ENCODE measurements at places on chromosomes 6 and 20.

DNA sequence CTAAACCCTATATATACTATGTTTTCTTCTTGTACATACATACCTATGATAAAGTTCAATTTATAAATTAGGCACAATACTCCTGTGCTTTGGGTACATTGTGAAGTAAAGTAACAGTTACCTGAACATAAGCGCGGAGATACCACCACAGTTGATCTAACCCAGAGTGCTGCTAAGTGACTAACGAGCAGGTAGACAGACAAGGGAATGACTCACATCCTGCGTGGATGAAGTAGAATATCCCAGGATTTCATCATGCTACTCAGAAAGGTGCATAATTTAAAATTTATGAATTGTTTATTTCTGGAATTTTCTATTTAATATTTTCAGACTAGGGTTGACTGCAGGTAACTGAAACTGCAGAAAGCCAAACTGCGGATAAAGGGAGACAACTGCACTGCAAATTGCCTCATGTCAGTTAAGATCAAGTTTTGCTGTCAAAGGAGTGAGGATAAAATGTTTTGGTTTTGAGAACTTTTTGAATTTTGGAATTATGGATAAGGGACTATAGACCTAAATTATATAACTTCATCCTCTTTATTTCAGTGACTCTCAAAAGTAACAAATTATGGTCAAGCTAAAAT is 14.4 kb downstream of the MKKS start:
- no peak for DNase-seq

DNA sequence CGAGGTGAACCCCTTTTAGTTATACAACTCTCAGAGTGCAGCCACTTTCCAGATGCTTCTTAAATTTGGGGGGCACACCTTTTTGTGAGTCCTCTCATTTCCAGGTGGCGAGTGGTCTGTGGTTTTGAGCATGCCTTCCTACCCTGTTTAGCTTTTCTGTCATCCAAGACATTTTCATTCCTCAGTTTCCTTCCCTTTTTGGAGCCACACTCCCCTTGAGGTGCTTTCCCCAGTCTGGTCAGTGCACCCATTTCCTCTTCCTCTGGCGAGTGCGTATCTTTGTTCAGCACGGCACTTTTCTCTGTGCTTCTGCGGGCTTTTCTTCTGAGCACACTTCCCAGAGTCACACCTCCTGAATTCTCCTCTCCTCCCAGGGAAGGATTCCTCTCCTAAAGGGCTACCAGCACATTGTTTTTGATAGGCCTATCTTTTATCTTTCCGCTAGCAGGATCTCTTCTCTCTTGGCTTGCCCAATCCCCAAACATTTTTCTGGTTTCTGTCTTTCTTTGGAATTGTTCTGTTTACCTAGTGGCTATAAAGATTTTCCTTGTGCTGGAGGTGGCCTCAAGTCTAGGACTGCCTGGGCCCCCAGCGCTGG is 1.4 kb downstream of the PHF20 start:
- DNase-seq: no peak

GRCh38 chr20:63378626-63379025 is 17.5 kb upstream of the CHRNA4 start:
- DNase-seq: no peak

DNA sequence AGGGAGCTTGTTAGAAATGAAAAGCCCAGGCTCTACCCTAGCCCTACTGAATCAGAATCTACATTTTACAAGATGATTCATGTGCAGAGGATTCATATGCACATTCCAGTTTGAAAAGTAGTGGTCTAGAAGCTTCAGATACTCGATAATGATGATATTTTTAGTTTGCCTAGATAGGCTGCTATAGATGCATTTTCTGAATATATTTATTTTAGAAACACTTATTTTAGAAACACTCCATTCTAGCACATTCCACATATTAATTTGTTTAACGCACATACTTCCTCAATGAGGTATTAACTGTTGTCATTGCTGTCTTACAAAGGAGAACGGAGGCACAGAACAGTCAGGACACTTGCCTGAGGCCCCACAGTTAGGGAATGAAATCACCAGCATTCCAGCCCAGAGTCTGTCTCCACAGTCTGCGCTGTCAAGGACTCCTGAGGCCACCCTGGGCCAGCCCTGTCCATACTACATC is 64.4 kb downstream of the SNAP25 start:
- DNase-seq: no peak

DNA sequence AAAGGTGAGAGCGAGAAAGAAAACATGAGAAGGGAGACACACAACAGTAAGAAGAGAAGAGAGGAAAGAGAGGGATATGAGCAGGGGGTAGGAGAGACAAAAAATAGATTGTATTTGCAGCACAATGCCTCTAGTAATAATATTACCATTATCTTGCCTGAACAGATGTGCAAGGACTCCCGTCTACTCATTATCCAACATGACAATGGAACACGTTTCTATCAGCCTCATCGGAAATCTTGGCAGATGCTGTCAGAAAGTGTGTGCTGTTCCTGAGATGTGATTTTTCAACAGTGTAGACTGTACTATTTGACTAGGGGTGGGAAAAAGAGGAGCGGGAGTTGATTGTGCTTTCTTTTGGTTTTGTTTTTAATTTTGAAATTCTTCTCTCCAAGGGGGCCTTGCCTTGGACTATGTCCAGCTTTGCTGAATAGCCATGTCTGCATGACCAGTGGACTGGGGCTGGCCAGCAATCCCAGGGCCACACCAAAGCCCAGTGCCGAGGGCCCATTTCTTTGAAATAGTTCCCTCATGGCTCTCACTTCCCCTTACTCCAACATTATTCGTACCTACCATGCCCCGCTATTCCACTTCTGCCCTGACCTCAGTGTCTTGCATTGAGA is 11.3 kb upstream of the TRAM2 start:
- DNase-seq: no peak

- no peak for DNase-seq
These were observed 33.2 kb upstream of the ADGRF5 start for GRCh38 chr6:46954837-46955451.

DNA sequence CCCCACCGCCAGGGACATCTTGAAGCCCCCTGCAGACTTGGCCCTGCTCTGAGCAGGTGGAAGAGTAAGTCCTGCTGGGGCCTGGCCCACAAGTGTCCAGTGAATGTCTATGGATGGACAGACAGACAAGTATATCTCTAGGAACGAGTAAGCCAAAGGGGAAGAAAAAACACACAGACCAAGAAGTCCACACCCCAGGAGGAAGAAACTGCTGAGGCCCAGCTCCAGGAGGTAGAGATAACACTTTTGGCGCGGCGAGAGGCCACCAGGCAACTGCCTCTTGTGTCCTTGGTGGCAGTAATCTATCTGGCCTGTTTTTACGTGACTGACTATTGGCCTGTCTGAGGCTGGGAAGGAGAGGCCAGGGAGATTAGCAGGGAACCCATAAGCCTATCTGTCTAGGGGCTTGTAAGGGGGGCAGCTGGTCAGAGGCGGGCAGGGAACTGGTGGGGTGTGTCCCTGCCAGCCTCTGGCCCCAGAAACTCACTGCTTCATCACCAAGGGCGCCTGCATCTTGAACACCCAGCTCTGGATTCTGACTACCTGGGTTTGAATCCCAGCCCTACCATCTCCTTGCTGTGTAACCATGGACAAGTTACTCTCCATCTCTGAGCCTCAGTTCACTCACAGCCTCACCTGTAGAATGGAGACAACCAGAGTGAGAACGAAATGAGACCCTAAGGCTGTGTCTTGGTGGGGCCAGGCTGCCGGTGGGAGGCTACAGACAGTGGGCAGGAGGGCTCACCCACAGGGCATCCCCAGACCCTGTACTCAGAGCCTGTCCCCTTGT is 31.3 kb downstream of the C20orf203 start:
- no peak for DNase-seq

GRCh38 chr6:144723431-144723830 is 438.3 kb downstream of the UTRN start:
- no peak for DNase-seq

DNA sequence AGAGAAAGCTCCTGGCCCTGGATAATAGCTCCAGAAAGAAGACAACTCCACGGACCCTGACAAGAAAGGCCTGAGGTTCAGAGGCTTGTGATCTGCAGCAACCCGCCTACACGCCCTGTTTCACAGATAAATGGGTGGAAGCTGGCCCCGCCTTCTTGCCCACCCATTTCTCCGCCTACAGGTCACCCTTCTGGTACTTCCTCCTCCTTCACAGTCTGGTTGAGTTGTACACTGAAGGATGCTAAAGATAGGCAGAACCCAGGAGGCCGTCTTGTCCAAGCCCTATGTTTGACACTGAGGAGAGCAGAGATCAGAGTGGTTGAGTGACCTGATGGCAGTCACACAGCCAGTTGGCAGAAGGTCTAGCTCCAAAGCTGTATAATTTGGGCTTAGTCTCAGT is 34.2 kb upstream of the MDGA1 start:
- no peak for DNase-seq

- no peak for DNase-seq
These were observed 291.5 kb downstream of the TBC1D32 start for GRCh38 chr6:121042766-121043165.

DNA sequence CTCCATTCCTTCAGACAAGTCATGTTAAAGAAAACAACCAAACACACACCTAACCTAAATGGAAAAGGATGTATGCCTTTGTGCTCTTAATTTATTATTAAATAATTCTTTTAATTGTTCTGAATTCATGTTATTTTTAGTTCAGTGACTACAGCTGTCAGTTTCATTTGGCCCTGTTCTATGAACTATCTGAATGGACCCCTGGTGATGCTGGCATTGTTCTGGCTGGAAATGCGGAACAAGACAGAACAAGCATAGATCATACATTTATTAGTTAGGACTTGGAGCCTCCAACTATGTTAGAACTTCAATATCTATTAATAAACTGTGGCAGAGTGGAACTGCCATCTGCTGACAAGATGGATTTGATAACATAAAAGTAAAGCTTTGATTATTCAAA is 5.7 kb downstream of the MAP3K7 start:
- DNase-seq: no peak

- no peak for DNase-seq
These were observed 260.1 kb upstream of the SGK1 start for GRCh38 chr6:134577998-134578397.
